WTC11 (cell line): ENCODE measurements at places on chromosomes 11 and 22. TPM values are rescaled to one million over a fixed set of nuclear protein-coding genes. Genes with fewer than 3 reads are reported as not detected.
A peak's percentile ranks its signal among the peaks of the same experiment; 100 is the strongest.

GRCh38 chr22:47605441-47605840, 843.0 kb downstream of the TBC1D22A start:
- no peak for DNase-seq

- DNase-seq = peak; percentile 83
Observed at GRCh38 chr11:18115360-18116127, 9.7 kb upstream of the SAAL1 start.

DNA sequence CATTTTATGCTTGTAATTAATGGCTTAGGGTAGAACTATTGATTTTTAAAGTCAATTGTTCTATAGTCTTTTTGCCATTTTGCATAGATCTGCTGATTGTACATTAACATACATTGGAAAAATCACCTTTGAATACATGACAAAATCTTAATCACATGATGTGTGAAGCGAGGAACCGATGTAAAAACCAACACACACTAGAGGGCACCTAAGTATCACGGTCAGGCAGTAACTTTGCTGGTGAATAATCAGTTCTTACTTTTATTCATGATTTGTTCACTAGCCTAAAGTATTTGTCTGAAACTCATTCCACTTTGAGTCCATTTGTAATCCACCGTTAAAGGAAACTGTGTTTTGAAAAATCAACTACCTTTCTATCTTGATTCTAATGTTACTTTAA, 28.2 kb downstream of the JHY start:
- no peak for DNase-seq

GRCh38 chr22:33720166-33720878, 200.0 kb downstream of the LARGE1 start:
- no peak for DNase-seq

- DNase-seq = no peak
Observed at GRCh38 chr11:12765428-12765827, 91.2 kb downstream of the TEAD1 start.

The TREH gene
- total RNA-seq = 0.09 TPM in 1 of 3 replicates, not detected in the others

DNA sequence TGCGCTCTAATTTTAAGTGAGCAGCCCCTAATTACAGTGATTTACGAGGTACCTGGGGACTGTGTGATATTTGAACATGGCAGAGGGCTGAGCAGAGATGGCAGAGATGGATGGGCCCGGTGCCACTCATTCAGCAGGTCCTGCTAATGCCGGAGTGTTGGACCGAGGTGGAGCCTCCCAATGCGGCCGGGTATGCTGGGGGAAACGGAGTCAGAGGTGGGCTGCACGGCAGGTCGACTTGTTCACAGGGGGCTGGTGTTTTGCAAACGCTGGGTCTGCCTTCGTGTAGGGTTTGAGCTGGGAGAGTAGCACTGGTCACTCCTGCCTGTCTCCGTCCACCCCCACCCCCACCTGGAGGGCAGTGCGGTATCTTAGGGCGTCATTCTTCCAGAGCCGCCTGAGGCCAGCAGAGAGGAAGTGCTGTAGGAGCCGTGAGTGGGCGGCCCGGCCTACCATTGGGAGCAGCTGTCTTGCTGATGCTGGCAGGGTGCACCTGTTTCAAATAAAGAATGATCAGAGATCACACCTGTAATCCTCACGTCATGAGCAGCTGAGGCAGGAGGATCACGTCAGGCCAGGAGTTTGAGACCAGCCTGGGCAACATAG, 122.6 kb downstream of the IGLL1 start:
- DNase-seq = no peak
